ENCODE measurements at places on chromosomes 2 and 18.

GRCh38 chr2:136985044-136985443 is 219.7 kb downstream of the THSD7B start:
- no peak for DNase-seq

DNA sequence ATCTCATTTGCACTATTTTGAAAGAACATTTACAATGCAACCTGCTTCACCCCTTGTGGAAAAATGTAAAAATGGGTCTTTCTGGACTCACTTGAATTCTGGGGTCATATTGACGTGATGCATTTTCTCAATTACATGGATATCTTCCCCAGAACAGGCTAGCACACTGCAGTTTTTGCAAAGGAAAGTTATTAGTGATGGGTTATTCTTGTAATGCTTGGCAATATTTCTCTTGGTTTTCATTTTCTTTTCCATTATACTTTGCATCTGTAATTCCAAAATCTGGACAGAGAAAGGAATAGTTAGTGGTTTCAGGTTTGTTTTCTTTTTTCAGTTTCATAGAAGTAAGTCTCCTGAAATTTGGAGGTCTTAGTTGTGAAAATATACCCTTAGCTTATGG is 24.8 kb upstream of the FAP start:
- DNase-seq: no peak

DNA sequence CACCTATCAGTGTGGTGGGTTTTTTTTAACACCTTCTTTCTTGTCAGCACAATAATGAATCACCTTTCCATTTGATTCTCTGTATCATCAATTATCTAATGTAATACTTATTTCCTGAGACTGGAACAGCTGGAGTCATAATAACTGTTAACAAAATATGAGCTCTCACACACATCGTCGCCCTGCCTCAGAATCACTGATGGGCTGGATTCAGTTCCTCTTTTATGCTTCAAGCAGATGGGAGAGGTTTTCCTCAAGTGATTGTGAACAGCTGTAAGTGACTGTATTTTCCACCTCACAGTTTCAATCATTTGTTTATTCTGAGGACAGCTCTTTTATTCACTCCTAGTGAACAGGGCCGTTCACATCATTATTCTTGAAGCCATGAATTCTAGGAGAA is 330.2 kb downstream of the DSC3 start:
- no peak for DNase-seq

- no peak for DNase-seq
Observed at GRCh38 chr18:8942021-8942908, 160.2 kb upstream of the NDUFV2 start.

- DNase-seq: no peak
Observed at GRCh38 chr2:221518935-221519625, 53.0 kb downstream of the EPHA4 start.
